CD4-positive, alpha-beta memory T cell (primary cell): ENCODE measurements at places on chromosomes 3 and 15.

- DNase-seq = no peak
Observed at GRCh38 chr3:58897646-58898045, 152.2 kb downstream of the CFAP20DC start.

DNA sequence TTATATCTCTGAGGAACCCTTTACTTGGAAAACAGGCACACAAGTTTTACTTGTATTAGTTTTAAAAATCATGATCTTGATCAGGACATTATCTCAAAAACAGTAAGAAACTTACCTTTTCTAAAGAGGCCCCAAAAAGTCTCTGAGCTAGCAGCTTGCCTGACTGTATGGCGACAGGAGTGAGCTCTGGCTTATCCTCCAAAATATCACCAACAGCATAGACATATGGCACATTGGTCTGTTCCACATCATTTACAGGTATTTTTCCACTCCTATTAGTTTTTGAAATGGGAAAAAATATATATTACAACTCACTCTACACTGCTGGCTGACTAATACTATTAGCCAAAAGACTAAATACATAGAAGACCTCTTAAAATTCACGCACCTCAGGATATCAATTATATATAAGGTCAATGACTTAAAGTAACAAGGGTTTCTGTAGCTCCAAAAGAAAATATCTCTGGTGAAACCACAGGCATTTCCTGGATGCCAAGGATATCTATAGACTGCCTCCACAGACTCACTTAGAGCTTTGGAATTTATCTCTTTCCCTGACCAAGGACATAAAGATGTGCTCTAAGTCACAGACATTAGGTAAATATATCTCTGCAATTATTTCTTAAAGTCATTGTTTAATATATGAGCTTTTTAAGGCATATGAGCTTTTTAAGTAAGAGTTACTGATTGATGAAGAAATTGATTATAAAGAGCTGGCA is 33.1 kb downstream of the TXNRD3 start:
- no peak for DNase-seq

DNA sequence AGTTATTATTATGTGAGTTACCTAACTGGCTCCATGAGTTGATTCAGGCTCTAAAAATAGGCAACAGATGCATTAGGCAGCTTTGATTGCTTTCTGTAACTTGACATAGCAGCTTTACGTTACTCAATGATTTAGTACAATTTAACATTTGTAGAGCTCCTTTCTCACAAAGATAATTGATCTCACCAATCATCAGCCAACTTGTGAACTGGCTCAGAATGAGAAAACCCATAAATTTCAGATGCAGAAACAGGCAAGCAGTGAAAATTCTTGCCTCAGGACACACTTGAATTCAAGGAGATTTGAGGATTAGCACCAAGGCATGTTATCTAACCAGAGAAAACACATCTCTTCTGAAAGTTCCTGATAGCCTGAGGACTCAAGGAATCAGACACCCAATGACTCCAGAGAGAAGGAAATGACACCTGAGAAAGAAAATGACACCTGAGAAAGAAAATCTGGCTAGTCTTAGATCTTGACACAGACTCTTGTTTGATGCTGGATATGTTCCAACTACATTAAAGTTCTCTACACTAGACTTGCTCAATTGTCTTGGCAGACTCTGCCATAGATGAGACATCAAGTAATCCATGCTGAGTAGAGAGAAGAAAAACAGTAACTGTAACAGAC is 315.1 kb upstream of the CBLB start:
- no peak for DNase-seq

DNA sequence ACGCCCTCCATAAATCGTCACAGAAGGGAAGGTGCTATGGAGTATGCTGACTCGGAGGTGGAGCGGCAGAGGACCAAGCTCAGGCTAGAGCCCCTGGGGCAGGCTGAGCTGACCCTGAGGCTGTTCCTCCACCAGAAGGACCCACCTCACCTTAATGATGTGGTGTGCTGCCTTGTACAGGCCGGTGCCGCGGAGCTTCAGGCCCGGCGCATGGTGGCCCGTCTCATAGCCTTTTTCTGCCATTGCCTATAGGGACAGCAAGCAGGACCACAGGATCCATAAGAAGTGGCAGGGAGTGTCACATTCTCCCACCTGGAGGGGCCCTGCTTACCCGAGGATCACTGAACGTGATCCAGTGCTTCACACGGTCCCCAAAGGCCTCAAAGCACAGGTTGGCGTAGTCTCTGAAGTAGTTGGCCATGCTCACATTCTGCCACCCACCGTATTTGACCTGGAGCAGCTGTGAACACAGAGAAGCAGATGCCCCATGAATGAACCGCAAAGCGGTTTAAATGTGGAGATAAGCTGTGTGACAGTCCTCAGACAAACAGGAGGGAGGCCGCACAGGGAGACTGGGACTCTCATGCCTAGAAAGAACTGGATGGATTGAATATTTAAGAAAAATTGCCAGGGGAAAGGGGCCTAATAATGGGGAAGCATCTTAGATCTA is 4.8 kb downstream of the LCTL start:
- no peak for DNase-seq

DNA sequence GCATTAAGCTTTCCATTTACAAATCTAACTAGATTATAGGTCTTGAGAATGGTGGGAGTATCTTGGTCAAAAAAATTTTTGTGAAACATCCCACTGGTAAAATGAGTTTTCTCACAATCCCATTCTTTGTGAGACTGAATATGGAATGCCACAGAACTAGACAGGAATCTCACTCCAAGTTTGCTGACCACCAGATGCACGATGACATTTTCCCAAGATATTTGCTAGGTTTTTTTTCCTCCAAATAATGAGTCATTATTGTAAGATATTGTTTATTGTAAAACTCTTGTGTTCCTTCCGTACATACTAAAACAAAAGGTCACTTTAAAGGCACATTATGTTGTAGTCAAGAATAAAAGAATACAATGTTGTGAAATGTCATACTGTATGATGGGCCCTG is 53.9 kb downstream of the COPS2 start:
- DNase-seq = no peak

- no peak for DNase-seq
Observed at GRCh38 chr15:23647421-23648370, at the start of gene MAGEL2. MAGEL2 (minus strand) TSS chr15:23647867; CDS start chr15:23647742, 125 bp downstream.

DNA sequence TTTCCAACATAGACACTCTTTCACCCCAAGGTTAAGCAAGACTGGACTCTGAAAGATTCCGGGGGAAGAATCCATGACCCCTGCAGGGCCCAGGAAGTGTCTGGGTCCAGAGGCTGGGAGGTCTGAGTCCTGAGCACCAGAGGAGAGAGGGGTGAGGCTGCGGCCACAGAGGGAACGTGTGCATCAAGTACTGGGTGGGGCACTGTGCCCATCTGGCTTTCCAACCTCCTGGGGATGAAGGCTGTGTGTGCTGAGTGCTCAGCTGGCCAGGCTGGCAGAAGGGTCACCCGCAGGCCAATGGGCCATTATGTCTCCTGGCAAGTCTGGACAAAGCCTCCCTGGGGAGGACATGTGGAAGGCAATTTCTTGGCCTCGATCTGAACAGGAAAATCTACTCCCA is 3.3 kb downstream of the CHRNA3 start:
- DNase-seq = no peak

DNA sequence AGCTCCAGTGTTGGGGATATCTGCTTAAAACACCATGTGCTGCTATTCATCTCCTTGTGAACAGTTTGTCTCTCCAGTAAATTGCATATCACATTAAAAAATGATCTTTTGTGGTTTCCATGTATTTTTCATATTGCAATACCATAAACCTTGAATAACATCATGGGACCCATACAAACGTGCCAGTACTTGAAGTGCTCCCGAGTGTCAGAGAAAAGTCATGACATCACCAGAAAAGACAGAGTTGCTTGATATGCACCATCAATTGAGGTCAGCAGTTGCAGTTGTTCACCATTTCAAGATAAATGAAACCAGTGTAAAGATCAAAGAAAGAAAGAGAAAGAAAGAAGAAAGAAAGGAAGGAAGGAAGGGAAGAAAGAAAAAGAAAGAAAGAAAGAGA is 278.6 kb downstream of the ZNF621 start:
- DNase-seq = no peak

DNA sequence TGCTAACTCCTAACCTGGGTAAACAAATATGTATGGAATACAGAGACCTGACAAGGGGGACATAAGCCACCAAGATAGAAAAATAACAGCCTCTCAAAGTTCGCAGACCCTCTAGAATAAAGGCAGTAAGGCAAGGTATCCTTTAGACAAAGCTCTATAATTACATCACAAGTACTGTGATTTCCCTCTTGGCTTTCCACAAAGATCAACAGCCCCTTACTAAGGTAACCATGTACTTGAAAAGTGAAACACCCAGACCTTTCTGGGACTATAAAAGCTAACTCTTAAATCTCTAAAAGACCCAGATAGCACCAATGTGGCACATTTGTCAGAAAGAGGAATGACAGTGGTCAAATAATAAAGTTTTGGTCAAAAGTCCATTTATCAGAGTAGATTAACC is 51.9 kb downstream of the TBL1XR1 start:
- DNase-seq = no peak

GRCh38 chr3:112010636-112011035 is 11.9 kb downstream of the TAGLN3 start:
- no peak for DNase-seq

GRCh38 chr15:50819344-50819743 is 53.8 kb upstream of the SPPL2A start:
- DNase-seq = no peak

GRCh38 chr3:88150371-88150770 is 612 bp downstream of the C3orf38 start:
- peak; percentile 31 for DNase-seq

DNA sequence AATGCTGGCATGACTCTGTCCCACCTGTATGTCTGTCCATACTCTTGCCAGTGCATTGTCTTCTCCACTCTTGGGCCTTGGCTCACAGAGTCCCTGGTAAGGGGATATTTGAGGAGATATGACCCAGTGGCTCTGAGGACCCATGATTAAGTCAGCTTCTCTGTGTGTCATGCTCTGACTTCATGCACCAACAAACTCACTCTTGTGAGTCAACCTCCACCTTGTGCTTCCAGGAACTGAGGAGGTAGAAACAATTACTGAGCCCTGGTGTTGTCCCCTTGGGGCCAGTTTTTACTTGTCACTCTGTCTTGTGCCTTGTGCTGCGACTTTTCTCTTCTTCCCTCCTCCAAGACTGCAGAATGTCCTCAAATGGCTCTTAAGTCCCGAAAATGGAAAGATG is 127.1 kb downstream of the ABHD5 start:
- DNase-seq = no peak

- no peak for DNase-seq
Observed at GRCh38 chr3:64634417-64634816, 53.4 kb downstream of the ADAMTS9 start.

GRCh38 chr3:135690664-135691063 is 274.9 kb upstream of the PPP2R3A start:
- DNase-seq = no peak
